ENCODE measurements at places on chromosomes 12 and 14.

GRCh38 chr14:104548802-104549535 lies 30.6 kb upstream of the C14orf180 start:
- DNase-seq = no peak

- no peak for DNase-seq
These were observed 95.6 kb upstream of the DNM1L start for GRCh38 chr12:32583534-32583933.

DNA sequence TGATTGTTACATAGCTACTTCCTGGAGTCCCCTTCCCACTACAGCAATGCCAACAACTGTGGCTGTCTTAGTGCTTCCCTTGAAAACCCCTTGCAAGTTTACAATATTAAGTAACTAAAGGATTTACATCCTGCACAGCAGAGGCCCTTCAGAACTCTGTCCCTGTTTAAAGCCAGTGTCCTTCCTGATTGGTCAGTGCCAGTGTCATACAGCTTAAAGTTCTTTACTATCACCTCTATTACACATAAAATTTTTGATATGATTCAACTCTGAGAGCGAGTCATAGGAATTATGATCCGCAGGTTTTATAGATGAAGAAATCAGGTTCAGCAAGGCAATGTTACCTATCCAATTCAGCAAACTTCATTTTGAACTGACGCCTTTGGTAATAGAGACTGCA lies 91.4 kb upstream of the ALX1 start:
- no peak for DNase-seq

DNA sequence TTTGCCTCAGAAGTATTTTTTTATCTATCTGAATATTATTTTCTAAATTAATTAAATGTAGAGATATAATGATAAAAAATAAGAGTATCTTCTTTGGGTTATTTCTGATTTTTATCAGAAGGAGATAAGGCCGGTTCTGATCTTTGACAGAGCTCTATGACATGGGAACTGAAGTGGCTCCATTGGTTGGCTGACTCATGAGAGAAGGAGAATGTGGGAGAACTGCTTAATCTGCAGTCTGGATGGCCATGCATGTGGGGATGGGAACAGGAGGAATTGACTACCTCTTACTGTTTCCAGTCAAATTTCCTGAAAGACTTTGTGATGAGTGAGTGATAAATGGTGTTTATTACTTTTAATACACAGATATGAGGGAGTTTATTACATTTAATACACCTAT lies 155.8 kb upstream of the ATP2B1 start:
- no peak for DNase-seq

GRCh38 chr12:57724936-57725740 lies 13.4 kb downstream of the AGAP2 start:
- DNase-seq = no peak

DNA sequence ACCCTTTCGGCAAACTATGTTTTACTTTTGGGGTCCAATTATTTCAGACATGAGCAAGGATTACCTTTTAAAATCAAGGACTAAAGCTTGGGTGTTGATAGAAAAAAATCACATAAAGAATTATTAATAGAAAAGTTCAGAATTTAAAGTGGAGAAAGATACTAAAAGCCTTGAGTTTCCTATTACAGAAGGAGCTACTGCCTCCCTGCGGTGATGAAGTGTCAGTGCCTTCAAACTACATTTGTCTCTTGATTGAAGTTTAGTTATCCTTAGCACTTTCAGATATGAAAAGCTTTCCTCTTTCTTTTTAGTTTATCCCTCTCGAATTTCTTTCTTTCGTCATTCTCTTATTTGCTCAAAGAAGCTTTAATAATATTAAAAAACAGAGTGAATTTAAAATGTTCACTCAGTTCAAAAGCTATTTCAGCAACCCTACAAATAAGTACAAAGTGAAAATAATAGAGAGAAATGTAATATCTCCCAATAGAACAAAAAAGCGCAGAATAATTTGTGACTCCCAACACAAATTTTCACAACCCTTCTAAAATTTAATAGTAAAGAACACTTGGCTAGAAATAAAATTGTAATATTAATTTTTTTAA lies 87.6 kb downstream of the SEC23A start:
- no peak for DNase-seq

GRCh38 chr12:58728397-58728796 lies 191.9 kb downstream of the LRIG3 start:
- no peak for DNase-seq

GRCh38 chr12:10075451-10075850 lies 23.3 kb downstream of the CLEC1A start:
- no peak for DNase-seq

- no peak for DNase-seq
These were observed 27.2 kb downstream of the JDP2 start for GRCh38 chr14:75454963-75455546.

GRCh38 chr12:90630006-90630405 lies 325.0 kb downstream of the CCER1 start:
- DNase-seq = no peak

GRCh38 chr12:92992041-92992440 lies 62.9 kb upstream of the EEA1 start:
- DNase-seq = no peak

DNA sequence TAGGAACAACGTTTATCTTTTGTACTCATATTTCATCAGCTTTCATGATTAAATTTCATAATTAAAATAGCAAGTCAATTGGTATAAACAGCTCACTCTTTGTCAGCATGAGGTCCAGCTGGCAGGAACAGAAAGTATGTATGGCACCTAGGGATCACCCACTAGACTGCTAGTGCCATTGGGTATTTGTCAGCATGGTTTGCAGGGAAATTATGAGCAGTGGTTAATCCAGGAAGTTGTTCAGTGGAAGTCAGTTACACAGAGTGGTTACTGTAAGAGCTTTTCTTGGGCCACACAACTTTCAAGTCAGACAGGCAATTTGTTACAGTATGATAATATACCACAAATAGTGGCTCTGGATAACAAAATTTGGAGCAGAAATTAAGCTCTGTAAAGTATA lies 340.3 kb upstream of the RGS6 start:
- DNase-seq = no peak

DNA sequence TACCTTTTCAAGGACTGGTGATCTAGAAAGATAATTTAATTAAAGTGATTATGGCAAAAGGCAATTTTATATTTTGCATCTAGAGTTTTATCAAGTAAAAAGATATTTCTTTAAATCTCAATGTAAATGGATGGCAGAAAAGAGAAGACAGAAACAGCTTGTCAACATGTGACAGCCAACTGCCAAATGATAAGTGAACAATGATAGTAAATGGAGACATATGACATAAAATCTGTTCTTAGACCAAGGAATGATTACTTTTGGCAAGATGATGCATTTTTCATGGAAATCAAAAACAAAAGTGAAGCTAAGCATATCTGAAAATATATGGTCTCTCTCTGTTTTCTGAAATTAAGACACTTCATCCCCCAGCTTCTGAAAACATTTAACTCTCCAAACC lies 1730.7 kb upstream of the FLRT2 start:
- DNase-seq = no peak

GRCh38 chr14:92690171-92691011 lies 58.0 kb downstream of the LGMN start:
- DNase-seq = no peak

- no peak for DNase-seq
These were observed 1006.7 kb downstream of the DIO2 start for GRCh38 chr14:79204591-79204990.

- DNase-seq = no peak
These were observed 475.5 kb downstream of the NAV3 start for GRCh38 chr12:78306236-78306635.

DNA sequence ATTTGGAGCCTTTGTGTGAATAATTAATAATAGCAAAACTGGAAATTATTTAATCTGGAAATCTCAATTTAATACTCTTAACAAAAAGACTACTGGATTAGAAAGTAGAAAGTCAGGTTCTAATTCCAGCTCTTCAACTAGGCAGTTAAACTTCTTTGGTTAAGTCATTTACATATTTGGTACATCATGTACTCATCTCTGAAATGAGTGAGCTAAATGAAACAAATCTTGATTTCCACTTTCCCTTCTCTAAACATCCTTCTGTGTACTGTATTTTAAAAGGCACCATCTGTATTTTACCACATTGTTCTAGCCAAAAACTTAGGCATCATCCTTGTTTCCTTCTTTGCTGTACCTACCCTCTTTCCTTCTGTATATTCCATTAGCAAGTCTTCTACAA lies 26.9 kb downstream of the CRADD start:
- no peak for DNase-seq

DNA sequence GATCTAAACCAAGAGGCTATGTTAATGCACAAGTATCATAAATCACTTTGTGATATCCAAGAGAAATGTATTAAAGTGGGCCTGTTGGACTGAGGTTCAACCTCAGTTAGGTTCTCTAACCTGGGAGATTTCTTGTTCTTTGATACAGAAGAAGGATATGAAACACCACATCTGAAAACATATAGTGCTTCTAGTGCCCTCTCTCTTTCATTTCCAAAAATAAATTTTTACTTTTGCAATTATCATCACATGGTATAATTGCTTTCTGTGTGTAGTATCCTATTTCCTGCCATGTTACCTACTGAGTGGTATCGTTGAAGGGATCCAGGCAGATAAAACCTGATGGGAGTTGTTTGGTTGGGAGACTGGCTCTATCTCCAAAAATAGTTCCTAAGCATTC lies 264.9 kb downstream of the CCER1 start:
- no peak for DNase-seq

DNA sequence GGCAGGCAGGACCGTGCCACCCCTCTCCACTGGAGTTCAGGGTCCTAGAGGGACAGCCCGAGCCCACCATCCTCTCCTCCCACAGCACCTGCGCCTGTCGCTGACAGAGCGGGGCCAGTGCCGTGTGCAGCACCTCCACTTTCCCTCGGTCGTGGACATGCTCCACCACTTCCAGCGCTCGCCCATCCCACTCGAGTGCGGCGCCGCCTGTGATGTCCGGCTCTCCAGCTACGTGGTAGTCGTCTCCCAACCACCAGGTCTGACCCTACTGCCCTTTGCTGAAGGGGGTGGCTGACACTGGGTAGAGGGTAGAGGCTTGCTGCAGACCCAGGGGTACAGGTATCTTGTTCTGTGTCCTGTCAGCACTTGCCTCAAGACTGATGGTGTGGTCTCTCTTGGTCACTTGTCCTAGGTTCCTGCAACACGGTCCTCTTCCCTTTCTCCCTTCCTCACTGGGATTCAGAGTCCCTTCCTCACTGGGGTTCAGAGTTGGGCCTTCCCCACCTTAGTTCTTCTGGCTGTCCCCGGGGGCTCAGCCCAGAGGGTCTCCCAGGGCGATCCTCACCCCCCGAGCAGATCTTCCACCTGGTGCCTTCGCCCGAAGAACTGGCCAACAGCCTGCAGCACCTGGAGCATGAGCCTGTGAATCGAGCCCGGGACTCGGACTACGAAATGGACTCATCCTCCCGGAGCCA lies 42.0 kb downstream of the SH2B3 start:
- DNase-seq = no peak

- no peak for DNase-seq
These were observed 57.2 kb upstream of the USP44 start for GRCh38 chr12:95608252-95609033.

DNA sequence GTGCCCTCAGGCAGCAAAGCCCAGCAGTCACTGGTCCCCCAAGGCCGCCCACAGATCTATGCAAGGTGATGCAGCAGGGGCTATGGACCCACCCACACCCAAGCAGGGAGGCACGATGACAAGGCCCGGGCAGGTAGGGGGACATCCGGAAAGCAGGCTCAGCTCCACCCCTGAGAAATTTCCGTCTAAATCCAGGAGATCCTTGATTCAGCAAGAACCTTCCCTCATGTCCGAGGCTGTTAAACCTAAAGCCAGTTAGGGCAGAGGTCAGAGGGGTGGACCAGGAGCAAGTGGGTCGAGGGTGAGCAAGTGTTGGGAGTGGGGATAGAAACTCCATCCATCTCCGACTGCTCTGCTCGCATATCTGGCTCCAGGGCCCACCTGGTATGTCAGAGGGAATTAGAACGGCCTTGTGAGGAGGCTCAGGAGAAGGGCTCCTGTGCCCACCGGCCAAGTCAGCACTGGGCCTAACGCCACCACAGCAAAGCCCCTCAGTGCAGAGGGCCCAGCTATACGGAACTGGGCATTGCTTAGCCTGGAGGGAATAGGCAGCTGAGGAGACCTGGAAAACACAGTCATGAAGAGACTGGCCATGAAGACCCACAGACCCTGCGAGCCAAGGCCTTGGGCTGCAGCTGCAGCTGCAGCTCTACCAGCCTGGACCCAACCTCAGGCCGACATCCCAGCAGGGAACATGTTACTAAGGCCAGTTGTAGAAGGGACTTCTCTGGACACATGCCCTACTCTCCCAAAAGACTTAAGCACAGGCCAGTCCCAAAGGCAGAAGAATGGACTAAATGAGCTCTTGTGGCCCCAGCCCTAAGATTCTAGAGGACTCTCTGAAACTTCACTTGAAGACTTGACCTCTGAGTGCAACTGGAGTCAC lies 34.3 kb downstream of the DAD1 start:
- DNase-seq = no peak

DNA sequence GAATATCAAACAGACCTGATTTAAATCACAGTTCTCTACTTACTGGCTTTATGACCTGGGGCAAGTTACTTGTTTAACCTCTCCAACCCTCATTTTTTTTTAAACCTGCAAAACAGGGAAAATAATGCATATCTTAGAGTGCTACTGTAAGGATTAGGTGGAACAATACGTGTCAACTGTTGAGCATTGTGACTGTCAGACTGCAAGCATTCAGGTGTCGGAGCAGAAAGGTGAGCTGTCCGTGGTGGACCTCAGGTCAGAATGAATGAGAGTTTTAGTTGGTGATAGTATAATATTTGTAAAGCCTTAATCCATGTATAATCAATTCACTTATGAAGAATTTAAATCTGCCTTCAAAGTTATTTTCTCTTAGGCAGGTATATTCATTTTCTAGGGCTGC lies 404.2 kb downstream of the ETNK1 start:
- no peak for DNase-seq

GRCh38 chr12:86290615-86291014 lies 34.4 kb upstream of the MGAT4C start:
- DNase-seq = no peak

DNA sequence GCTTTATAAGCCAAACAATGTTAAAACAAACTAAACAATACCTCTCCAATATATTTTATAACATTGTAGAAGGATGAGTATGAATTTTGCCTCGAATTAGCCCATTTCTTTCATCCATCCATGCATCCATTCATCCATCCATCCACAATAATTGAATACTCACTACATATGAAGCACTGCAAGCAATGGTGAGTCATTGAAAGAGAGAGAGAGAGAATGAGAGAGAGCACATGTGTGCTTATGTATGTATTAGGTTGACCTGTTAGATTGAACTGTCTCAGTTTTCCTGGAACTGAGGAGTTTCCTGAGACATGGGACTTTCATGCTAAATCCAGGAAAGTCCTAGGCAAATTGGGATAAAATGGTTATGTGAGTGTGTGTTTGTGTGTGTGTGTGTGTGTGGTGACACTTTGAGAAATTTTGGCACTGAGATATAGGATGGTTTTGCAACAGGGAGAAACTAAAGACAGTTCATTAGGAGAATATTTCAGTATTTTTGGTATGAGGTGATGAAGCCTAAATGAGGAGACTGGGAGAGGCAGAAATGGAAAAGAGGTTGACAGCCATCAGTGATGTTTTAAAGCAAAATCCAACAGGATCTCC lies 98.4 kb downstream of the C12orf75 start:
- no peak for DNase-seq

Data from activated naive CD4-positive, alpha-beta T cell treated with anti-CD3 and anti-CD28 coated beads, Interleukin-2, amount 50 U/mL, for 16 hours (primary cell).